ENCODE measurements at places on chromosomes 2 and 18. TPM values are rescaled to one million over a fixed set of nuclear protein-coding genes. Genes with fewer than 3 reads are reported as not detected.

The NPAS2 gene
- 5.8 TPM for total RNA-seq

The GAL3ST2 gene
- not detected for total RNA-seq

The PTH2R gene
- total RNA-seq, result not detected

The NOL4 gene
- not detected for total RNA-seq

The GALNT1 gene
- 46.7 TPM for total RNA-seq

The RND3 gene
- total RNA-seq, result not detected

The AP1S3 gene
- 10.7 TPM for total RNA-seq

The AMMECR1L gene
- 13.1 TPM for total RNA-seq

The PSMA8 gene
- 2.1 TPM for total RNA-seq

The CSRNP3 gene
- total RNA-seq, result not detected

The DGUOK gene
- 115 TPM for total RNA-seq

The SDC1 gene
- 0.67 TPM for total RNA-seq

The CXCR1 gene
- total RNA-seq, result not detected

The SP5 gene
- not detected for total RNA-seq

The ABCA12 gene
- total RNA-seq, result not detected

The KIAA2012 gene
- total RNA-seq, result not detected

The RTN4 gene
- 76.4 TPM for total RNA-seq

The SLC4A3 gene
- not detected for total RNA-seq

The KATNAL2 gene
- total RNA-seq, result 0.45 TPM

The SPHKAP gene
- not detected for total RNA-seq

The GREB1 gene
- total RNA-seq, result 0.38 TPM

The CYRIA gene
- 1.0 TPM for total RNA-seq

The ITGB1BP1 gene
- 97.2 TPM for total RNA-seq

The SCYGR7 gene
- not detected for total RNA-seq

The UGT1A10 gene
- not detected for total RNA-seq

The TMEM182 gene
- total RNA-seq, result 4.9 TPM

The TUBA4B gene
- not detected for total RNA-seq

The KLHL30 gene
- total RNA-seq, result not detected

The PKP4 gene
- total RNA-seq, result 57.0 TPM

The EGR4 gene
- total RNA-seq, result 0.12 TPM

The ANKRD30BL gene
- not detected for total RNA-seq

The GCG gene
- total RNA-seq, result not detected

The FBXO15 gene
- total RNA-seq, result 1.3 TPM

The MYO5B gene
- total RNA-seq, result 0.02 TPM

The INHBB gene
- not detected for total RNA-seq

The GBX2 gene
- not detected for total RNA-seq

The CFAP210 gene
- not detected for total RNA-seq

The KYNU gene
- total RNA-seq, result not detected

The IL1R2 gene
- total RNA-seq, result 10.5 TPM

The ADI1 gene
- total RNA-seq, result 45.6 TPM

The FNDC4 gene
- not detected for total RNA-seq

The PRKCE gene
- 9.4 TPM for total RNA-seq

The LRP2 gene
- 0.25 TPM for total RNA-seq

The SH3RF3 gene
- total RNA-seq, result 2.0 TPM

The LONRF2 gene
- total RNA-seq, result not detected

The GPR35 gene
- total RNA-seq, result 2.5 TPM

The KCNIP3 gene
- not detected for total RNA-seq

The SPATS2L gene
- total RNA-seq, result 8.9 TPM

The PAIP2B gene
- 3.0 TPM for total RNA-seq
